Lung (tissue), 17 donors: ENCODE measurements at places on chromosomes 1 and 21. TPM values are rescaled to one million over a fixed set of nuclear protein-coding genes. Genes with fewer than 3 reads are reported as not detected.

GRCh38 chr1:71364236-71364635 lies 283.4 kb upstream of the ZRANB2 start:
- no peak overlapping the region for H3K4me3 ChIP-seq
- DNase-seq, result no peak
- H3K27me3 ChIP-seq, result no peaks in the 10 kb centered on the region
- H3K4me1 ChIP-seq, result peaks cover 20% of the 10 kb centered on the region
- no peak overlapping the region for H3K27ac ChIP-seq

- no peaks in the 10 kb centered on the region for H3K27me3 ChIP-seq
- no peak overlapping the region for H3K27ac ChIP-seq
- peak; percentile 38 for DNase-seq
Measured at GRCh38 chr1:52825868-52826267, 16.7 kb upstream of the ZYG11A start.

GRCh38 chr21:31932470-31932764 lies 59.6 kb downstream of the HUNK start:
- no peak overlapping the region for H3K27ac ChIP-seq
- DNase-seq, result no peak
- no peaks in the 10 kb centered on the region for H3K27me3 ChIP-seq

GRCh38 chr1:25030012-25030411 lies 99.9 kb upstream of the RUNX3 start:
- no peak overlapping the region for H3K27ac ChIP-seq
- no peaks in the 10 kb centered on the region for H3K36me3 ChIP-seq
- no peaks in the 10 kb centered on the region for H3K27me3 ChIP-seq
- no peak for DNase-seq
- no peak overlapping the region for H3K4me3 ChIP-seq

- no peaks in the 10 kb centered on the region for H3K36me3 ChIP-seq
- H3K27me3 ChIP-seq, result no peaks in the 10 kb centered on the region
- H3K4me1 ChIP-seq, result no peaks in the 10 kb centered on the region
- no peak for DNase-seq
Measured at GRCh38 chr1:171606402-171606941, 15.6 kb upstream of the MYOCOS start.

DNA sequence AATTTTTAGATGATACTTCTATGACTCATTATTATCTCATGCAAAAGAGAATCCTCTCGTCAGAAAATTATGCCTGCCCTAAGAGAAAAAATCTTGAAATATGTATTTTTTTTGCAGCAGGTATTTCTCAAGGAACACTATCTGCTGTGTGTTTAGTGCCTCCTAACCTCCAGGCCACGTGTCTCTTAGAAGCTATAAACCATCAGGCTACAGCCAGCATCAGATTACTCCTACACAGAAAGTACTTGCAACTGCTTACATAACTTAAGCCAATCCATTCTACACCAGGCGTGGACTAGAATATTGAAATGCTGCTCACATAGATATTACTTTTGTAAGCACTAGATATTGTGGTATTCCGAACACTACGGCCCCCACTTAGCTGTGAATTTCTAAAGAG lies 933.4 kb downstream of the PLA2G4A start:
- DNase-seq, result no peak
- H3K4me1 ChIP-seq, result no peaks in the 10 kb centered on the region
- H3K27ac ChIP-seq, result no peak overlapping the region
- H3K36me3 ChIP-seq, result no peaks in the 10 kb centered on the region

The SLFNL1 gene
- 9.2 TPM for total RNA-seq

GRCh38 chr1:161973924-161974845 lies 49.5 kb downstream of the OLFML2B start:
- H3K27me3 ChIP-seq, result no peaks in the 10 kb centered on the region
- no peaks in the 10 kb centered on the region for H3K36me3 ChIP-seq
- no peak overlapping the region for H3K27ac ChIP-seq
- no peak overlapping the region for H3K4me3 ChIP-seq

DNA sequence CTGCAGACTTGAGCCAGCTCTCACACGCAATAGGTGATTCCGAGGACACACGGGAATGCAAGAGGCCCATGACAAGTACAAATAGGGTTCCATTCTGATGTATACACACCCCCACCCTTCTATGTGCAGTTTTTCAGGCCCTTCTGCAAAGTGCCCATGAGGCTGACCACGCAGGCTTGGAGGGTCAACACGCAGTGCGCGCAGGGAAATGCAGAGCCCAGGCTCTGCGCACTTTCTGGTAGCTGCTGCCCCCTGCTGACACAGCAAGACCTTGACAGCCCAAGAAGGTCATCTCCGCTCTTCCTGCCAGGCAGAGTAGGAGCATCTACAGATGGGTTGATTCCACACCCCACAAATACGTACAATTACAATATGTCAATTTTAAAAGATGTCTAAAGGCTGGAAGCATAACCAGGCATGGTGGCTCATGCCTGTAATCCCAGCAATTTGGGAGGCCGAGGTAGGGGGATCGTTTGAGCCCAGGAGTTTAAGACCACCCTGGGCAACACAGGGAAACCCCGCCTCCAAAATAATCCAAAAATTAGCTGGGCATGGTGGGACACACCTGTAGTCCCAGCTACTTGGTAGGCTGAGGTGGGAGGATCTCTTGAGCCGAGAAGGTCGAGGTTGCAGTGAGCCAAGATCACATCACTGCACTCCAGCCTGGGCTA lies 18.5 kb downstream of the SH3BP5L start:
- no peaks in the 10 kb centered on the region for H3K36me3 ChIP-seq
- H3K4me1 ChIP-seq, result no peaks in the 10 kb centered on the region
- no peaks in the 10 kb centered on the region for H3K27me3 ChIP-seq
- DNase-seq, result peak; percentile 46
- no peak overlapping the region for H3K27ac ChIP-seq
- no peak overlapping the region for H3K4me3 ChIP-seq

The NPPA gene
- total RNA-seq, result not detected

GRCh38 chr1:56715156-56715555 lies 70.0 kb downstream of the PRKAA2 start:
- H3K36me3 ChIP-seq, result no peaks in the 10 kb centered on the region
- H3K27ac ChIP-seq, result no peak overlapping the region
- H3K27me3 ChIP-seq, result no peaks in the 10 kb centered on the region
- H3K4me3 ChIP-seq, result no peak overlapping the region
- H3K4me1 ChIP-seq, result no peaks in the 10 kb centered on the region

The SPRR2E gene
- not detected for total RNA-seq

GRCh38 chr1:160232911-160233310 lies 27.7 kb downstream of the PEA15 start:
- H3K4me1 ChIP-seq, result no peaks in the 10 kb centered on the region
- no peak for DNase-seq
- H3K27me3 ChIP-seq, result no peaks in the 10 kb centered on the region
- H3K36me3 ChIP-seq, result peaks cover 48% of the 10 kb centered on the region

DNA sequence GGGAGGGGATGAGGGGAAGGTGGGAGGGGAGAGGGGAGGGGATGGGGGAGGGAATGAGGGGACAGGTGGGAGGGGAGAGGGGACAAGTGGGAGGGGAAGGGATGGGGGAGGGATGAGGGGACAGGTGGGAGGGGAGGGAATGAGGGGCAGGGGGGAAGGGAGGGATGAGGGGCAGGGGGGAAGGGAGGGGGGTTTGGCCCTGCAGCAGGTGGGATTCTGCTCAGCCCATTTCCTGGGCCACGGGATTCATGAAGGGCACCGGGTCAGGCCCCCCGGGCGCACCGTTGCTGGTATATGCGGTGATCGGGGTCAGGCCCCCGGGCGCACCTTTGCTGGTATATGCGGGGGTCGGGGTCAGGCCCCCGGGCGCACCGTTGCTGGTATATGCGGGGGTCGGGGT lies 15.1 kb upstream of the SAMD11 start:
- no peaks in the 10 kb centered on the region for H3K36me3 ChIP-seq
- no peak overlapping the region for H3K4me3 ChIP-seq
- DNase-seq, result no peak
- H3K27ac ChIP-seq, result no peak overlapping the region
- H3K4me1 ChIP-seq, result peaks cover 4% of the 10 kb centered on the region
